ENCODE measurements at places on chromosomes 1 and 21.
A peak's percentile ranks its signal among the peaks of the same experiment; 100 is the strongest.

DNA sequence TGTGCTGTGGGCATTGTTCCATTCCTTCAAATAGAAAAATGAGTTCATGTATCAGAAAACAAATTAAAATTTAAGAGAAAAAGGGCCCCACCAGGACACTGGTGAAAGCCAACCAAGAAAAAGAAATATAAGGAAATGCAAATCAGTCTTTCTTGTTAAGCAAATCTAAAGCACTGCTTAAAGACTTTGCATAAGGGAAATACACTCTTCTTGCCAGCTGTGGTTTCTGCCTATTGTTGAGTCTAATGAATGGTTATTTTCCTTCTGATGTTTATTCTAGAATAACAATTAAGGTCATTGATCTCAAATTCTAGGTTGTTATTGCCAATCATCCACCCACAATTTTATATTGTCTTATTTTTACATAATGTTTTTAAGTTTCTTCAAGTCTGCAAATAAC, 158.6 kb upstream of the SNX7 start:
- no peak for DNase-seq

GRCh38 chr1:234684856-234685255, 74.9 kb upstream of the IRF2BP2 start:
- no peak for DNase-seq

DNA sequence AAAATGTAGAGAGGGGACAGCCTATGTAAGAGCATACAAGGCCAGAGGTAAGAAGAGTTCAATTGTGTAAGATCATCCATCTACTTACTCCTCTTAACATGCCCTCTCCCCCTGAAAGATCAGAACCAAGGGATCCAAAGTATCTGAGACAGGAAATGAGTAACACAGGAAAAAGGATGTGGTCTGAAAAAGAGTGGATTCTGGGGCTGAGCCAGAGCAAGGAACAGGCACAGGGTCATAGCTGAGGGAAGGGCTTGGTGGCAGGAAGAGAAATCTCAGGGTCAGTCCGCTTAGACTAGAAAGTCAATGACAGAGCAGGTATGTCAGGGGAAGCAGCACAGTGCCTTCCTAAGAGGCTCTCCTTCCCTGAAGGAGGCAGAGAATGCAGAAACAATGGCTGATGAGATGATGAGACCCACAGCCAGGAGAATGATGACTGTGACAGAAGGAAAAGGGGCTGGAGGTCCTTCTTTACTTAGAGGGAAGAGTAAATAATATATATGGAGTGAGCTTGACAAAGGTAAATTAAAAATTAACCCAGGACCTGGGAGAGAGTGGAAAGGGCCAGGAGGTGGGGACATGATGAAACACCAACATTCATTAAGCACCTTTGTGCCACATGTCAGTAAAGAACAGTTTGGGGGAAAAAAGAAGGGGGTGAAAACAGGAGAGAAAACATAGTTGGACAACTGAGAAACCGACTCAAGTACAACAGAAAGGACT, 26.2 kb upstream of the A3GALT2 start:
- no peak for DNase-seq

GRCh38 chr1:234707641-234708040, 97.7 kb upstream of the IRF2BP2 start:
- no peak for DNase-seq

GRCh38 chr1:195899762-195900352, 708.4 kb downstream of the KCNT2 start:
- no peak for DNase-seq

DNA sequence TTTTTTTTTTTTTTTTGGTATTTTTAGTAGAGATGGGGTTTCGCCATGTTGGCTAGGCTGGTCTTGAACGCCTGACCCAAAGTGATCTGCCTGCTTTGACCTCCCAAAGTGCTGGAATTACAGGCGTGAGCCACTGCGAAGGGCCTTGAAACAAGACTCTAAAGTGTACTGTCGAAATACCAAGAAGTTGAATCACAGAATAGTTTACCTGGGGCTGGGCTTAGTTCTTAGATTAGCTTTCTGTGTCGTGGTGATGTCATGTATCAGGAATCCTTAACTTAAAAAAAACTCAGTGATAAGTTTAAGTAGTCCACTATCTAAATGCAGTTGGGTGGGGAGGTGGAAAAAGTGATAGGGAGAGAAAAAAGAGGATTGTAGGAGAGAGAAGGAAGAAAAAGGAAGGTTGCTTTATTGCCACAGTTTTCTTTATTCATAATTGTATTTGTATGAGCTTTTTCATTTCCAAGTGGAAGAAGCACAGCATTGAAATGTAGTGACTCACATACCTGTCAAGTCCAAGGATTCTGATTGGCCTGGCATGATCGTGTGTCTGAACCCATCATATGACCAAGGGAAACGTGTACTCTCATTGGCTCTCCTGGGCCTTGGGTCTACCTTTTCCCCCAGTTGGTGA, 13.4 kb downstream of the ITSN1 start:
- no peak for DNase-seq

- no peak for DNase-seq
Measured at GRCh38 chr21:45506241-45506817, 35.9 kb downstream of the SLC19A1 start.

GRCh38 chr1:75134647-75135572, 722 bp downstream of the LHX8 start:
- no peak for DNase-seq

- no peak for DNase-seq
Measured at GRCh38 chr1:183636783-183637182, 1.2 kb upstream of the ARPC5 start.

- DNase-seq = no peak
Measured at GRCh38 chr1:93774707-93775106, 93.1 kb upstream of the BCAR3 start.

- peak; percentile 3 for DNase-seq
Measured at GRCh38 chr1:113046569-113046968, 26.4 kb upstream of the LRIG2 start.

DNA sequence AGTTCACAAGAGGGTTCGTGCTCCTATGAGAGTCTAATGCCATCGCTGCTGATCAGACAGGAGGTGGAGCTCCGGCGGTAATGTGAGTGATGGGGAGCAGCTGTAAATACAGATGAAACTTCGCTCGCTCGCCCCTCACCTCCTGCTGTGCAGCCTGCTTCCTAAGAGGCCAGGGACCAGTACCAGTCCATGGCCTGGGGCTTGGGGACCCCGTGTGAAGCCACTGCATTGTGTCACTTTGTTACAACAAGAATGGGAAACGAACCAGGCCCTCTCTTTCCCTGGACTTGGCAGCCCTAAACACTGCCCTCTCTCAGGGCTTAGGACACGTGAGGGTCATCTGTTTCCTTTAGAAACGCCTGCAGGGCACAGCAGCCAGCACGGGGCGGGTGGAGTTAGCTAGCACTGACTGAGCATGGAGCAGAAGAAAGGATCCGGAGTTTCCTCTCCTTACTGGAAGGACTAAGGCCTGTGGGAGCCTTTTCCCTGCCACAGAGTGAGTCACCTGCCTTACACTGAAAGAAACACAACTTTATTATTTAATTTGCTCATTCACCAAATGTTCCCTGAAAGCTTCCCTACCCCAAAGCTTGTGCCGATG, 185.2 kb upstream of the TMEM51 start:
- no peak for DNase-seq

- no peak for DNase-seq
Measured at GRCh38 chr1:6086762-6087376, 41.2 kb downstream of the KCNAB2 start.

DNA sequence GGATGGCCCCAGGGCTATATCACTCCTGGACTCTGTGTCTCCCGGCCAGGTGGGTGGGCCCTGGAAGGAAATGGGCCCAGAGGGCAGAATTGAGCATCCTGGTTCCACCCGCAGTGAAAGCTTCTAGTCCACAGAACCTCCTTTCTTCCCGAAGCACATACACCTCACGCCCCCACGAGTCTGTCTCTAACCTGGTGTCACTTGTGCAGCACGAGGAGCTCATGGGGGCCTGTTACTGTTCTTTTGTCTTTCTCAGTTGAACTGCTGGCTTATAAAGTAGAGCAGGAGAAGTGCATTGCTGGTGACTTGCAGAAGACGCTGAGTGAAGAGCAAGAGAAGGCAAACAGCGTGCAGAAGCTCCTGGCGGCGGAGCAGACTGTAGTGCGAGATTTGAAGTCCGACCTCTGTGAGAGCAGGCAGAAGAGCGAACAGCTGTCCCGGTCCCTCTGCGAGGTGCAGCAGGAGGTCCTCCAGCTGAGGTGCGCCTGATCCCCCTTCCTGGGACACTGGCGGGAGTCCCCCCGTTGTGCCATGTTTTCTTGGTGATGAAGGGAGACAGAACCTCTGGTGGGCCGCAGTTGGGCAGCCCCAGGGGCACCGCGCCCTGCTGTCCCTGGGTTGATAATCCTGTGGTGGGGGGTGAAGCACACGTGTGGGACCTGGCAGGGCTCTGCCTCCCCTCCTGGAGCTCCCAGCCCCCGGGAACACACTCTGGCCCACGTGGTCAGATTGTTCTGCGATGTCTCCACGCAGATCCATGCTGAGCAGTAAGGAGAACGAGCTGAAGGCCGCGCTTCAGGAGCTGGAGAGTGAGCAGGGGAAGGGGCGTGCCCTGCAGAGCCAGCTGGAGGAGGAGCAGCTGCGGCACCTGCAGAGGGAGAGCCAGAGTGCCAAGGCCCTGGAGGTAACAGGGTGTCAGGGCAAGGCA, 28.7 kb upstream of the DIP2A start:
- DNase-seq = no peak

DNA sequence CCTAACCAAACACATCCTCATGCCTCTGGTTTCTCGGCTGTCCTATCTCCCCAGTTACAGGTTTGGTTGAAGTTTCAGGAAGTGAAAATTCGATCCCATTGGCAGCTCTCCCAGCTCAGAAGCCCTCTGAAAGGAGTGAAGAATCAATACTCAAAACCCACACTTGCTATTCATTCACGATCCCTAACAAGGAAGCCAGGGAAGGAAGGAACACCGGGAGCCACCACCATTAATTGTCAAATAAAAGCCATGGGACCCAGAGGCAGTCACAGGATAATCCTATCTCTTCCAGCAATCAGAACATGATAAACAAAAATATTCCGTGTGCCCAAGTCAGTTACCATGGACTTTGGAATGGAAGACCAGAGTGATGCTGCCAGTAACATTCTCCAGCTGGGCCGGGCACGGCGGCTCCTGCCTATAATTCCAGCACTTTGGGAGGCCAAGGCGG, 7.0 kb downstream of the TMPRSS2 start:
- DNase-seq = no peak

DNA sequence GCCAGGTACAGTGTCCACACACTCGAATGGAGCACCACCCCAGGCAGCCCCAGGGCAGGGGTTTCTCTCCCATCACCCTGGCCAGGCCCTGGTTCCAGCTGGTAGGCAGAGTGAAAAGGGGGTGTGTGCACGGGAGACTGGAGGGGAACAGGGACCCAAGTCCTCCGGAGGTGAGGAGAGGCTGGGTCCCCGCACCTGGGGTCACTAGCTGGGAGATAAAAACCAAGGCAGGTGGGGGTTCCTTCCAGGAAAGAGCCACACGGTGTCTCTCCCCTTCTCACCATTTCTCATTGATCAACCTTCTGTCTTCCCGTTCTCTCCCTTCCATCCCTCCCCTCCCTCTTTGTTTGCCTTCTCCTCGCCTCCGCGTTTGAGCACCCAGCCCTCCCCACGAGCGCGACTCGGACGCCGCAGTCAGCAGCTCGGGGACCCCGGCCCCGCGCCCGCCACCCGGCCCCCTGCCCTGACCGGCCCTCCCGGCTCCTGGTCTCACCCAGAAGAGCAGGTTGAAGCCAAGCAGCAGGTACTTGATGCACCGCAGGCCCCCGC, 358 bp downstream of the TSPAN2 start:
- DNase-seq = no peak

DNA sequence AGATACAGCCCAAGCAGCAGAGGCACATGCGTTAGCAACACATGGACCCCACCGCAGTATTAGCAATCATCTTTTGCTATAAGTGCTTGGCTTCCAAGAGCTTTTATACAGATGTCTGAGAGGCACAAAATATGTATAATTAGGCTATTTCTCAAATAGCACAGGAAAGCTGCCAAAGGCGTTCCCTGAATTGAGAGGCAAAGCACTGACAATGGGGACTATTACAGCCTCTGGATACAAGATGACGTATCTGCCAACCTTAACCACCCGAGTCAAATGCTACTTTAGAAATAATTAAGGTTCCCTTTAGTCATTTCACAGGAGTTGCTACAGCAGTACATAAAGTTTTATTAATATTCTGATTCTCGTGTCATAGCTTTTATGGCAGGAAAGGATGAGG, 6.4 kb downstream of the STMN1 start:
- no peak for DNase-seq

DNA sequence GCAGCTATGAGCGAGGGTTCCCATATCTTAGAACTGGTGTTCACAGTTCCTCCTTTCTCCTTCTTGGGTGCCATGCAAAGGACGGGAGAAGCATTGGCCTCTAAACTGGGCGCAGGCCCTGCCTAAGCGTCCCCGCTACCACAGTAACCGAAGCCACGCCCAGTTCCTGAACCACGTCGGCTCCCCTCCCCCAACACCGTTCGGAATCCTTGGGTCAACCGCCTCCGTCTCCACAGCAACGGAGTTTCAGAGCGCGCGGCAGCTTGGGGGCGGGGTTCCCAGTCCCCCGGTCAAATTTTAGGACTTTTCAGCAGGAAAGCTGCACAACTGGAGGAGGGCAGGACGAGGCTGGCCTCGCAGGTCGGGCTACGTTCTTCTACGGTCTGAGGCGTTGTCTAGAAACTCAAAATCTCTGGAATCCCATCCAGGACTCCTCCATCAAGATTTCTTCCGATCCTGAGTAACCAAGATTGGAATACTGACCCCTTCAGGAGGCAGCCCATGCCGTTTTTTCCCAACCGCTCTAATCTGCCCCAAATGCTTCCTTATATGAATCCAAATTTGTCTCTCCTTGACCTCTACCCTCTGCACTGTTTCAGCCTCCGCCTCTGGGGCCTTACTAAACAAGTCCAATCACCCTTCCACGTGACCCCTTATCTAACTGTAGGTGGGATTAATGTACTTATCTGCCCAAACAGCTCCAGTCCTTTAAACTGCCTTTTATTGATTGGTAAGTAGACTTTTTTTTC, at the start of gene SPAG17:
Gene SPAG17 (minus strand): TSS at position 145 of the 749 bp plus-strand sequence. CDS start 71 bp downstream, at position 74.
- DNase-seq = no peak

DNA sequence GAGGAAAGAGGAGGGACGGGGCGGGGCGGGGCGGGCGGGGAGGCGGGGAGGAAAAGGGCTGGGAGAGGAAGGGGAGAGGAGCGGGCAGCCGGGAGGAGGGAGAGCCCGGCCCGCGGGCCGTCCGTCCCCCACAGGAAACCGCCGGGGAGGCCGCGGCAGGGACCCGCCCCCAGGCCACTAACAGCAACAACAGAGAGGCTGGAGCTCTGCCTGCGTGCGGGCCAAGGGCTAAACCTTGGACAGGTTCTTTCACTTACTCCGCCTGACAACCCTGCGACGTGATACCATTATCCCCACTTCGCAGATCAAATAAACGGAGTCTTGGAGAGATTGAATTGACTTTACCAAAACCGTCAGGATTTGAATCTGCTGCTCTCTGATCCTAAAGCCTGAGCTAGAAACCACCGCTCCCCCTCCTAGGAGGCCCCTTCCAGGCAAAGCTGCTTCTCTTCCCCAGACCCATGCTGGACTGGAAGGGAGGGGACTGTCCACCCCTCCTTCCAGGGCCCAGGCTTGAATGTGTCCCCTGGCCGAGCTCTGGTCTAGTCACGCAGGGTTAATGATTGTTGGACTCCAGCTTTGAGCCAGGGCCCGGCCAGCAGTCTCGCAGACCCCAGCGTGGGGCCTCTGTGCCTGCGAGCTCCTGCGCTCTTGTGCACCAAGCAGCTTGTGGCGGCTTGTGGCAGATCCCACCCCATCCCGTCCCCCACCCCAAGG, at the start of gene EVA1B:
Gene EVA1B (minus strand): TSS at position 10 of the 717 bp plus-strand sequence. CDS start 608 bp downstream, outside the sequence.
- peak; percentile 37 for DNase-seq

- DNase-seq = no peak
Measured at GRCh38 chr1:36913484-36914060, 120.7 kb downstream of the GRIK3 start.

GRCh38 chr1:97352936-97353382, 567.9 kb downstream of the DPYD start:
- DNase-seq = no peak

Data from KG1 (cell line).